ENCODE measurements at places on chromosomes 4 and X. TPM values are rescaled to one million over a fixed set of nuclear protein-coding genes. Genes with fewer than 3 reads are reported as not detected.

Gene MTNR1A
- not detected for polyA plus RNA-seq

GRCh38 chr4:159021597-159022385 is 81.1 kb upstream of the RAPGEF2 start:
- no peak for DNase-seq

Gene UGT2B15
- not detected for polyA plus RNA-seq

DNA sequence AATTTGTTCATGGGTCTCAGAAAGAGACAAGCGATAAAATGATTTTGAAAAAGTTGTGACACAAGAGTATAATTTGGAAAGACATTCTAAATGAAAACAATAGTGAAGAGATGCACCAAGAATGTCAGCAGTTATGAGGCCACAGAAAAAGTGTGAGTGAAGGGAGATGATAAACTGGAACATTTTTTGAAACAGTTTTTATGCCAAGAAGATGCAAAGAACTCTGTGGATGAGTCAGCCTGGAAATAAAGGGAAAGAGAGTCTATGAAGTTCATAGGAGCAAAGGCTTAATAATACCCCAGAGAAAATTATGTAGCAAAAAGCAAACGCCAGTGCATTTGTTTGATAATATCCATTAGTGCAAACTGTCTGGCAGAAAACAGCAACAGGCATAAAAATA is 188.4 kb upstream of the TBC1D9 start:
- DNase-seq, result no peak

DNA sequence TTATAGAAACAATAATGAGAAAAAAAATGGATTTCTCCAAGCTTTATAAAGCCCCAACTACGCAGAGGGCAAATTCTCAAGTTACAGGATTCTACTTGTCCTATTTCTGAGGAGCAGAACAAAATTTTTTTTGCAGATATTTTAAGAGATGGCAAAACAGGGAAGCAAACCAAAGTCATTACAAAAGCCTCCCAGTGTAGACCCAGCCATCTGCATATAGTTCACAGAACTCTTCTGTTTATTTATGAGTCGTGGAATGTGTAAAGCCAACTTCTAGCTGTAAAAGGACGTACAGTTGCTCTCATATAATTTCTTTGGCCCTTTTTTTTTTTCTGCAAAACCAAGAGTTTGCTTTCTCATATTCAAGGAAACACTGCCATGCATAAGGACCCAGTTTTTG is 120.4 kb downstream of the PCDH7 start:
- no peak for DNase-seq

GRCh38 chr4:123615901-123616300 is 219.3 kb downstream of the SPRY1 start:
- no peak for DNase-seq

- no peak for DNase-seq
Observed at GRCh38 chr4:3489451-3489962, 26.4 kb downstream of the DOK7 start.

Data from AG04450 (cell line).